ENCODE measurements at places on chromosomes 5 and 9.

- no peak for DNase-seq
Observed at GRCh38 chr5:108919591-108920326, 172.1 kb downstream of the FER start.

DNA sequence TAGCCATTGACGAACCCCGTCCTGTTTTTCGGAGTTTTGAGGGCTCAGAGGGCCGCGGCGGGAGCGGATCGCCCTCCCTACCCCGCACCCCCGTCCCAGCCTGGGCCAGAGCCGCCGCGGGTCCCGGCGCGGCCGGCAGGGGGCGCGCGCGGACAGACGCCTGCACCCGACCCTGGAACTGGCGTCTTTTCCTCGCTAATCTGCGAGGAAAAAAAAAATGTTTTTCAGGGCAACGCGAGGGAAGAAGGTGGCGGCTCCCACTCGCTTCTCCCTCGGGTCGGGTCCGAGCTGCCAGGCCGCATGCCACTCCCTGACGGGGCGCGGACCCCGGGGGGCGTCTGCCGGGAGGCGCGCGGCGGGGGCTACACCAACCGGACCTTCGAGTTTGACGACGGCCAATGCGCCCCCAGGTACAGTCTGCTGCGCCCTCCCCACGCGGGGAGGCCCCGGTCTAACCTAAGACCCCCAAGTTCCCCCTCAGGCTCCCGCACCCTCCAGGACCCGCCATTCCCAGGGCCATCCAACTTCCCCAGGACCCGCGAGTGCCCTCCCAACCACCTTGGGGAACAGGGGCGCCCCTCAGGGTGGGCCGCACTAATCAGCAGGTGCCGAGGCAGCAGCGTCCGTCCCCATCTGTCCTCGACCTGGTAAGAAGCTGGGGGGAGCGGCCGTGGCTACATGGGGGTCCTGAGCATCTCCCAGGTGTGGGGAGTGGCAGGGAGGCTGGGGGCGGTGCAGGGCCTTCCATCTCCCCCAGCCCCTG is at the start of gene KCNT1:
TSS of gene KCNT1 (plus strand) at position 227 of the 763 bp plus-strand sequence. CDS start at position 301, 74 bp downstream.
- DNase-seq, result peak; percentile 54

DNA sequence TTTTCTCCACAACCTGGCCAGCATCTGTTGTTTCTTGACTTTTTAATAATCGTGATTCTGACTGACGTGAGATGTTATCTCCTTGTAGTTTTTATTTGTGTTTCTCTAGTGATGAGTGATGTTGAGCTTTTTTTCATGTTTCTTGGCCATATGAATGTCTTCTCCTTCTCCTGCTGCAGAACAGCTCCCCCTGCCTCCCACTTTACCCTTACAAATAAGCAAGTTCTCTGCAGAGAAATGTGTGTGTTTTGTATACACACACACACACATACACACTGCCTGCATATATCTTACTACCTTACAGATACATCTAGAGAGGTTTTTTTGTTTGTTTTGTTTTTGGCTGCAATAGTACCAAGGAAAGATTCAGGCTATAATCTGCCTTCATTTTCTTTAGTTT is 88.7 kb upstream of the PHF24 start:
- peak; percentile 47 for DNase-seq

- DNase-seq, result peak; percentile 93
Observed at GRCh38 chr5:180802325-180803180, at the start of gene MGAT1. Gene MGAT1, minus strand, starts transcription at chr5:180802806. Its CDS starts 9,835 bp downstream, at chr5:180792971.

All from MCF 10A (cell line).